ENCODE measurements at places on chromosomes 12 and 14.

GRCh38 chr12:7571257-7571656 is 67.7 kb upstream of the CD163 start:
- no peak for DNase-seq

GRCh38 chr14:25400607-25401206 is 350.8 kb upstream of the STXBP6 start:
- DNase-seq, result no peak

- no peak for DNase-seq
These were observed 245.6 kb upstream of the NPAS3 start for GRCh38 chr14:32693114-32693513.

GRCh38 chr14:63727231-63727735 is 582 bp downstream of the SGPP1 start:
- no peak for DNase-seq

DNA sequence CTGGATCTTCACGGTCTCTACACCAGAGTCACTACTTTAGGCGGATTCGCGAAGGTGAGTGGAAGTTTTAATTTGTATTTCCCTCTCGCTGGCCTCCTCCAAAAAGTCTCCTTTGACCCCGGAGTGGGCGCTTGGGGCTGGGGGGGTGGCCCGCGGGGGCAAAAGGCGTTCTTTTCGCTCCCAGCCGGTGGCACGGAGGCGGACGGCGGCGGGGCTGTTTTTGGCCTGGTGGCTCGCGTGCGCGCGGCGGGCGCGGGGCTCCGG is 510 bp downstream of the ARID2 start:
- no peak for DNase-seq

GRCh38 chr12:4325966-4326365 is 5.0 kb downstream of the TIGAR start:
- no peak for DNase-seq

DNA sequence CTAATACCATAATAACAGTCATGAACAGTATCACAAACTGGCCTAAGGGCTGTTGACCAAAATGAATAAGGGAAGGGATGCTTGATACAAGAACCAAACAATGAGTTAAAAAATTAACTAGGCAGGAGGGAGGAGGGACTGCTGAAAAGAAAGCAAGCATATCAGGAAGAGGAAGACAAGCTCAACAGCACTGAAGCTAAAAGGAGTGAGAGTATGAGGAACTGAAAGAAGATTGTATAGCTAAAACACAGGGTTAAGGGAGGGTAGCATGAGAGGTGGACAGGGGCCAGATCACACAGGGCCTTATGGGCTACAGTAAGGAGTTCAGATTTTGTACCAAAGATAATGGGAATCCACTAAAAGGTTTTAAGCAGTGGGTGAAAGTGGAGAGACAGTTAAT is 34.1 kb downstream of the ITGA7 start:
- no peak for DNase-seq

GRCh38 chr12:122197612-122197966 is 5.9 kb upstream of the B3GNT4 start:
- no peak for DNase-seq

DNA sequence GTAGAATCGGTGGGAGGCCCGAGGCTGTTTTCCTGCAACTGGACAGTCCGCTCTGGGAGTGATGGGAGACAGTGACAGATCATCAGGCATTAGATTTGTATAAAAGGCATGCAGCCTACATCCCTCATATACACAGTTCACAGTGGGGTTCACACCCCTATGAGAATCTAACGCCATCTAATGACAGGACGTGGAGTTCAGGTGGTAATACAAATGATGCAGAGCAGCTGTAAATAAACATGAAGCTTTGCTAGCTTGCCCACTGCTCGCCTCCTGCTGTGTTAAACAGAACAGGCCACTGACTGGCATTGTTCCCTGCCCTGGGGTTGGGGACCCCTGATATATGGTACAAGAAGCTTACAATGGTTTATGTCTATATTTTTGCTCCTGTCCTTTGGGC is 179.0 kb downstream of the LRFN5 start:
- DNase-seq, result no peak

DNA sequence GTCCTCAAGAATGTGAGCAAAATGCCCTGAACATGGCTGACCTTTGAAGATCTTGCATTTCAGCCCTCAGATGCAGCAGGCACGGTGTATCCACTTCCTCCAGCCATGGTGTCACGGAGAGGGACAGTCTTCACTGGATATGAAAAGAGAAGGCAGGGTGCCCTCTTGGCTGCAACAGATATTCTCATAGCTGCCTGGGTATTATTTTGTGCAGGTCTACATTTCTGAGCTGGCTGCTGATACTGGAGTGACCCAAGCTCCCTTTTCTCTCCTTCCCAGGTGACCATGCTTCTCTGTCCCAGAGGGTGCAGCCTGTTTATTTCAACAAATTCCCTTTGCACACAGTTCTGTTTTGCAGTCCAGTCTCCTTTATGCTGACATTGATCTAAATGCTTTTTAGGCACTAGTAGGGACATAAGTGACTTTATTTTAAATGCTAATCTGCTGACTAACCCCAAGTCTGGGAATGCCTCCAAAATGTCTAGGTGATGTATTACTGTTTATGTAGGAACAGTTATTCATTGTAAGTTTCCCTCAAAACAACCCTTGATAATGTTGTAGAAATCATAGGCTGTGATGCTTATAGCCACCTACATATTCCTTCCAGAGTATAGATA is 17.4 kb upstream of the PYGL start:
- no peak for DNase-seq

- DNase-seq, result no peak
These were observed 108.7 kb upstream of the SLC38A4 start for GRCh38 chr12:46934374-46935111.

DNA sequence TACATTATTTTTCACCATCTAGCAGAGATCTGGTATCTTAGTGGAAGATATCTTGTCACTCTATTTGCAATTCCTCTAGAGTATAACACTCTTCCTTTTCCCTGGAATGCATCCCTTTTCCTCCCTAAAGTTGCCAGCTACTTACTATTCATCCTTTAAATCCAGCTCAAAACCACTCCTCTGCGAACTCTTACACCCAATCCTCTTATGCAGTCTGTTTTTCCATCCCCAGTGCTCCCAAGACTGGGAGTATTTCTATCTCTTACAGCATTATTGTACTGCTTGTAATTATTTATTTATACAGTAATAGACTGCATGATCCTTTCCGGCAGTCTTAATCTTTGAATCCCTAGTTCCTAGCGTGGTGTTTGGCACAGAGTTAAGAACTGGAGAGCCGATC is 2.9 kb upstream of the SRGAP1 start:
- no peak for DNase-seq

Measured in activated T-helper 1 cell treated with Interleukin-2 at 50 U/mL for 16 hours (primary cell).